ENCODE measurements at places on chromosomes 5 and 9.

- no peak for DNase-seq
Measured at GRCh38 chr5:39223565-39224156, 4.3 kb upstream of the FYB1 start.

GRCh38 chr9:98892288-98892687 lies 51.4 kb upstream of the COL15A1 start:
- no peak for DNase-seq

DNA sequence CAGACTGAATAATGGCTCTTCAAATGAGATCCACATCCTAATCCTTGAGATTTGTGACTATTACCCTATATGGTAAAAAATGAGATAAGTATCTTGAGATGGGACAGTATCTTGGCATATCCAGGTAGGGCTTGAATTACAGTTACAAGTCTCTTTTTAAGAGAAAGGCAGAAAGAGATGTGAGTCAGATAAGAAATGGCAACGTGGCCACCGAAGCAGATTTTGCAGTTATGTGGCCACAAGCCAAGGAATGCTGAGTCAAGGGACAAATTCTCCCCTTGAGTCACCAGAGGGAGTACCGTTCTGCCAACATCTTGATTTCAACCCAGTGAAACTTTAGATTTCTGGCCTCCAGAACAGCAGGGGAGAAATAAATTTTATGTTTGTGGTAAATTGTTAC lies 1983.0 kb upstream of the C9orf72 start:
- no peak for DNase-seq

- DNase-seq: no peak
Measured at GRCh38 chr5:8953016-8953415, 592.9 kb downstream of the SEMA5A start.

- DNase-seq: peak; percentile 23
Measured at GRCh38 chr9:14221558-14221957, 92.4 kb downstream of the NFIB start.

- DNase-seq: no peak
Measured at GRCh38 chr5:9278921-9279603, 266.8 kb downstream of the SEMA5A start.

Measured in AG09309 (cell line).